ENCODE measurements at places on chromosomes 12 and 14.
A peak's percentile ranks its signal among the peaks of the same experiment; 100 is the strongest.

DNA sequence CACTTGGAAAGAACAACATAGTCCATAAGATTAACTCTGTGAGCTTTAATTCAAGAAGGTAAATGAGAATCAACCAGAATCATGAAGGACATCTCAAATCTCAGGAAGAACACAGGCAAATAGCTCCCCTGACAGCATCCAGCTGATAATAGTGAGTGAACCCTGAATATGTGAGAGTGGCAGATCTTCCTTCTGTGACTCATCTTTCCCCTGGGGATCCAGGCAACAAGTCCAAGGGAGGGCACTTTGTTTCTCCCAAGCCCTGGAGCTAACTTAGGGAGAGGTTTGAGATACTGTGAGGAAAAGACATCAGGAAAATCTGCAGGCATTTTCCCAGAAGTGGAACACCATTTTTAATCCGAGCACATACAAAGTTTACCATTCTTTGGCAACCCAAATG lies 763.9 kb upstream of the MGAT4C start:
- no peak for DNase-seq

DNA sequence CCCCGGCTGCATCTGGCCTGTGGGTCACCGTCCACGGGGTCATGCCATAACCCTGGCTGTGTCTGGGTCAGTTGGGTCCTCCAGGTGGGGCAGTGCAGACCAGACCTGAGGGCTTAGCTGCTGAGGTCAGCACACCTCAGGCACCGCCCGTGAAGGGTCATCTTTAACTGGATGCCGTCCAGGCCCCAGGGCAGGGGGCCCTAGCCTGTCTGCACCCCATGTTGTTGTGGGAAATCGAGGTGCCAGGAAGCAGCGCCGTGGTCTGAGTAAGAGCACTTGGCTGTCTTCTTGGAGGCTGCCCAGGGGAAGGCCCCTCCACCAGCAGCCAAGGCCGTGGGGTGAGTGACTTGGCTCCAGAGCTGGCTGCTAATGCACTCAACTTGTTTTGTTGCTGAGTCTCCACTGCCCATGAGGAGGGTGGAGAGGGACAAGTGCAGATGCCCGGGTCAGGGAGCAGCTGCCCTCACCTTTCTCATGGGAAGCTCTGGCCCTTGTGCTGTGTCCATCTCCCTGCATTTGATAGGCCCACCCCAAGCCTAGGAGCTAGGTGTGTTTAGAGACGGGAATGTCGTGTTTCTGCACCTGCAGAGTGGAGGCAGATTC lies 317.2 kb downstream of the TMEM121 start:
- no peak for DNase-seq

DNA sequence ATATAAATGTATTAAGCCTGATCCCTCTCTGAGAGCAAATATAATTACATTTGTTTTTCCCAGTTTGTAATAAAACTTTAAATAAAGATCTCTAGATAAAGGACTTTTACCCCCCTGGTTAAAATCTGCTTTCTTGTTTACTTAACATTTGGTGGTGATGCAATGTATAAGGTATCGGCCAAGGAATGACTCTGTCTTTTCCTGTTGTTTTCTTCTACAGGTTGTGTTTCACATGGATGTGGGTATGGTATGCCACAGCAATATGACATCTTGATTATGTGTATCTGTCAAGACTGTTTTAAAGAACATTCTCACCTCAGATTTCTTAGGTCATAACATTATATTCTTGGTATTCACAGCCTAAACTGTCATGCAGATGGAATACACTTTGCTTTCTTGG lies 210.6 kb upstream of the NOVA1 start:
- no peak for DNase-seq

DNA sequence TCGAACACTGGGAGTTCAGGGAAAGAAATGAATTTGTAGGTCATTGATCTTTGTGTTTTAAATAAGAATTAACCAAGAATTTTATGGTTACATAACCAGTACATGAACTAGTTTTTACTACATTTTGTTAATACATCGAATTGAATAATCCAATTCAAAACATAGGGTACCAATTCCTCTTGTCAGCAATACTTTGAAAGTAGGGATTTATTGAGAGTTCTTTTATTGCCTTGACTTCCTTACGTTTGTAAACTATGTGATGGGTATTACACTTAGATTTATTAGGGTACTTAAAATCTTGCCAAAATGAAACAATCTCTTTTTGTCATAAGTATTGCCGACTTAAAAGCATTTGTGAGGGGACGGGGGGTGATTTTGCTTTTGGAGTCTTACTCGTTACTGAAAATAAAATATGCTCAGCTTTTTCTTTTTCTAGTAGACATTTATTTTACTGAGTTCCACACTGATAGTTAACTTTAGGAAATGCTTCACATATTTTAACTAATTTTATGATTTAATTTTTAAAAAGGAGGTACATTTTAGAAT lies 22.4 kb downstream of the SOCS2 start:
- no peak for DNase-seq

DNA sequence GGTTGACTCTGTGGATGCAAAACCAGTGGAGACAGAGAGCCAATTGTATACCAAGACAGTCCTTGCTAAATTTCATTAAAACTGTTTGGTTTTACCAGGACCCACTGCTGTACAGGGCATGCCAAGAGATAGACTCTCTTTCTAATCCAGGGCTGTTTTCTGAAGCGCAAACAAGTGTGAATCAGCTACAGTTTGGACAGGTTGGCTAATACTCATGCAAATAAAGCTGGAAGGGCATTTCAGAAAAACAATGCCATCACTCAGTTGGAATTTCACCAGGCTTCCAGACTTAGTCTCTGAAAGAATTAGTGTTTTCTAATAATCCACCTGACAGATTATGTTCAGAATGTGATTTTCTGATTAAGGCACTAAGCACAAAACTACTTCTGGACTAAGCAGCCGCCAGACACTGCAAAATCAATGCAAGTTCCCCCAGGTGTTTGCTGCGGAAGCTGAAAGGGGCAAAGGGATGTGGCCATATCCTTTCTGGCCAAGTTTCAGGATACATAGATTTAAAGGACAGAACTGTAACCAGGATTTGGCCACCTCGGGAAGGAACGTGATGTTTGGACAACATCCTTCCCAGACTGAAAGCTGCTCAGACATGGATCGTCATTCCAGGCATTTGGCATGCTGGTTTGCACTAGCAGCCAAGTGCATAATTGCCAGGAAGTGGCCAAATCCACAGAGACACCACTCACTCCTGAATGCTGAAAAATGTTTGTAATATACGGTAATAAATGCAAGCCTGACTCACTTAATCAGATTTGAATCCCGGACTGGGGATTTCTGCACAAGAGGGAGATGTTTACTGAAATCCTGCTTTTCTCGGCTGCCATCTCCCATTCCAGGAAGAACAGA lies 32.0 kb upstream of the CDKN3 start:
- DNase-seq: no peak

- DNase-seq: no peak
These were observed 202.9 kb upstream of the ATXN7L3B start for GRCh38 chr12:74334780-74335179.

GRCh38 chr12:102281231-102281630 lies 83.6 kb upstream of the PMCH start:
- no peak for DNase-seq

DNA sequence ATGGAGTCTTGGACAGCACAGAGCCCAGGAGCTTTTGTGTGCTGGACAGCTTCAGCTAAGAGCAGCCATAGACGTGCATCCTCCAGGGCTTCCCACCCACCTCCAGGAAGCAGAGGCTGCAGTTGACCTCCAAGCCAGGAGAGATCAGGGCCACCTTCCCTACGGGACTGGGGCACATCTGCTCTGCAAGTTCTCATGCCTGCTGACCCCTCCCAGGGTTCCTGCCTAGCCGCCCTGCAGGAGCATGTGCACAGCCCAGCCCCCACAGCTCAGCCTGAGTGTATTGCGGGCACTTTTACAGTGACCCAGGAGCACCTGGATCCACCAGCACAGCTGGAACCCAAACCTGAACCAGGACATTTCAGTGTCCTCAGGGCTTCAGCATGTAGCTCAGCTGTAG lies 915.2 kb downstream of the RPS29 start:
- no peak for DNase-seq

DNA sequence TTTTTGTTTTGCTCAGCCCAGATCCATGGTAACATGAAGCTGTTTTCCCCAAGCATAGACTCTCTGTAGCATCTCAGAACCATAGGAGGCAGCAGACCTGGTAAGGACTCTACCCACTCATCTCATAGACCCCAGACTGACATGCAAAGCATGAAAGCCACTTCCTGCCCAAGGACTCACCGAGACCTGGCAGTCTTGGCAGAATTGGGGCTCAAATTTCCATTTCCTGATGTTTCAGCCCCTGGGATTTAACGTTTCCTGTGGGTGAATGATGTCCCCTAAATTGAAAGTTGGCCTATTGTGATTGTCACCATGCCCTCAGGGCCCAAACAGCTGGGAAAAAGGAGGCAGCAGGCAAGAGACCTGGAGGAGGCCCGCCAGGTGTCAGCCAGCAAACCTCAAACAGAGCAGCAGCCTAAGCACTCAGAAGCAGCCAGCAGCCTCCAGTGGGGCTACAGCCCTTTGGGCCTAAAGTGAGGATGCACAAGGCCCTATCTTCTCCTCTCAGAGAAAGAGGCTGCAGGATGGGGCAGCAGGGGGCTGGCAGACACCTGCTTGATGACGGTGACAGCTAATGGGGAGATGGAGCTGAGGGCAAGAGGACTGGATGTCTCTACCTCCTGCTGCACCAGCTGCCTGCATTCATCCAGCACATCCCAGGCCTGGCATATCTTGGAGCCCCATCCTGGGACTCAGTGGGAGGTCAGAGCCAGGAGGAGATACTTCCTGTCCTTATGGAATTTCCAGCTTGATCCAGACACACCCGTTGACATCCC lies 8.5 kb downstream of the KRT85 start:
- DNase-seq: no peak

GRCh38 chr12:52415870-52416750 lies 10.0 kb upstream of the KRT82 start:
- no peak for DNase-seq

DNA sequence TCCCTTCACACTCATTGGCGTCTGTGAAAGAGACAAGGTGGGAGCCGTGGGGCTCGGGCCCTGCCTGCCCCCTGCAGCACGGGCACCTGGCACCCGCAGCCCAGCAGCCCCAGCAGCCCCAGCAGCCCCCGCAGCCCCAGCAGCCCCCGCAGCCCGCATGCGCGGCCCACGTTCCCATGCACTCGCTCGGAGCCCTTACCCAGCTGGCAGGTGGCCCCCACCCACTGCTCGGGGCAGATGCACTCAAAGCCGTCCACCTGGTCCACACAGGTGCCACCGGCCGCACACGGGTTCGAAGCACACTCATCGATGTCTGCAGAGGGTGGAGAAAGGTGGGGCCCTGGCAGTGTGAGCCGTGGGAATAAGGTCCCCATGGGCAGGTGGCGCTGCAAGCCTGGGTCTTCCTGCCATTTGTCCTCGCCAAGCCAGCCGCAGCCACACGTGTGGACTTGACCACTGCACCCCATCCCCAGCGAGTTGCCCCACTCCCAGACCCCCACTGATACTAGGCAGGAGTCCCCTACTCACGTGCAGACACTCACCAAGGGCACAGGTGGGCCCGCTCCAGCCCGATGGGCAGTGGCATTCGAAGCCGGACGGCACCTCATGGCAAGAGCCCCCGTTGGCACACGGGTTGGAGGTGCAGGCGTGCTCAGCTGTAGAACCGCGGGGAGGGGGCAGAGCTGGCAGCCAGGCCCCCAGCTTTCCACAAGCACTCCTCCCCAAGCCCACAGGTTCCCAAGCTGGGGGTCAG lies 17.3 kb downstream of the JAG2 start:
- no peak for DNase-seq

- no peak for DNase-seq
These were observed 129.9 kb upstream of the PDZRN4 start for GRCh38 chr12:41058266-41058665.

GRCh38 chr14:20682435-20683124 lies 1.8 kb upstream of the RNASE4 start:
- peak; percentile 60 for DNase-seq

GRCh38 chr14:44846232-44846824 lies 115.4 kb downstream of the KLHL28 start:
- DNase-seq: peak; percentile 50
